ENCODE measurements at places on chromosomes 5 and 9.

GRCh38 chr5:39059064-39059463 lies 15.1 kb downstream of the RICTOR start:
- DNase-seq = no peak

DNA sequence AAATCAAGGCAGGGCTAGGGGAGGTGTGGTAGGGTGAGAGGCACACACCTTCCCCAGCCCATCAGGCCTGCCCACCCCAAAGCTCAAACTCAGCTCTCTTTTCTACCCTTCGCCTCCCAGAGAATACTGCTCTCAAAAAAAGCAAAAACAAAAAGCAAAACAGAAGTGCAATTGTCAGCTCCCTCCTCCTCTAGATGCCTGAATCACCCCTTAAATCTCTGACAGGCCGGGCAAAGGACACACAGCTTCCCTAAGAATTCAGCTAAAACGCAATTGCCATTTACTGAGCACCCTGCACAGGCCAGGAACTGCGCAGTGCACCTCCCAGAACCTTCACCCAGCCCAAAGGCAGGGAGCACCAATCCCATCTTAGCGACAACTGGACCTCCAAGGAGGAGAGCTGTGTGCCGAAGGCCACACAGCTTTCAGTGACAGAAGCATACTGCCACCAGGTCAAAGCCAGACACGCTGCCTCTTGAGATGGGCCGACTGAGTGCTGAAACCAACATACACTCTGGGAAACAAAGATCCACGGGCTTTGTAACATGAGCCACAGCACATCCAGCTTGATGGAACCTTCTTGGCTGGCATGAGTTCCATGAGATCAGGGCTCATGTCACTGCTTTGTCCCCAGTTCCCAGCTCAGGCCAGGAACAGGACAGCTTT lies 53.4 kb upstream of the STXBP1 start:
- DNase-seq = no peak

GRCh38 chr5:142537938-142538337 lies 148.0 kb downstream of the FGF1 start:
- no peak for DNase-seq

DNA sequence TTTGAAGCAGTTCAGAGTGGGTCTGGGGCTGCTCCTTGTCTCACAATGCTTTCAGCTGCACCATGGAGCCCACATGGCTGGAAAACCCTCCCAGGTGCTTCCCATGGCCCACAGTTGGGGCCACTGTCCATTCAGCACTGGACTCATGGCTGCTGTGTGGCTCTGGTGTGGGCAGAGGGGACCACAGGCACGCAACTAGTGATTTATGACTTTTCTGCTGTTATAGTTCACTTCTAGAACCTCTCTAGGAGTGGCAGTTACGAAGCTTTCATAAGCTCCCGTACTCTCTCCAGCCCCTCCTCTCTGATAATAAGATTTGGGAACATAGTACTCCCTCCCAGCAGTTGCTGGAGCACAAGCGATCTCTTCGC lies 29.0 kb downstream of the GLRA1 start:
- DNase-seq = no peak

GRCh38 chr5:143311428-143311827 lies 92.1 kb downstream of the NR3C1 start:
- no peak for DNase-seq

GRCh38 chr5:116824751-116825438 lies 250.3 kb upstream of the SEMA6A start:
- DNase-seq = no peak

DNA sequence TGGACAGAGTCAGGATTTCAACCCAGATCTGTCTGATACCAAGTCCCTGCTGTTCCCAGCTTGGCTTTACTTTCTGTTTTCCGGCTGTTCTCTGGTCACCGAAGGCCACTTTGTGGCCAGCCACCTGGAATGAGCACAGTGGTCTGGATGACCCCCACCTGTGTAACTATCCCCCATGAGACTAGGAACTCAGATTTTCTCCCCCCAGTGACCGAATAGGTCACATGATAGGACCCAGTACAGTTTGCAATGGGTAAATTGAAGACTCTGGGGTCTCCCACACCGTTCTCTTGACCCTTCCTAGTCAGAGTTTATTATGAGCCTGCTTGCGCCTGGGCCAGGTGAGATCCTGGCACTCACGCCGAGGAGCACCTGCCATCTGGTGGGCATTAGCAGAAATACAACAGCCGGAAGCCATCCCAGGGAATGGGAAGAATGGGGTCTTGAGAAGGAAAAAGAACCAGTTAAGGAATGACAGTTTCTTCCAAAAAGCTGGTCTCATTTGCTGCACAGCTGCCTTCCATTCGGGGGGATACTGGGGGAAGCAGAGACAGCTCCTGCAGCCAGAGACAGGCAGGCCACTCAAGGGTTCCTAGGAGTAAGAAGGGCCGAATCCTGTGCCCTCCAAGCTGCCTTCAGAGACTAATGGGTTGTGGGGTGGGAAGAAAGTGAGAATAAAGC lies 7.1 kb downstream of the PHYHD1 start:
- peak; percentile 27 for DNase-seq

GRCh38 chr9:121718501-121718900 lies 67.1 kb downstream of the DAB2IP start:
- DNase-seq = no peak

GRCh38 chr9:133247632-133248031 lies 27.4 kb downstream of the ABO start:
- DNase-seq = no peak

- DNase-seq = no peak
Observed at GRCh38 chr5:82982846-82983245, 94.3 kb downstream of the TMEM167A start.

DNA sequence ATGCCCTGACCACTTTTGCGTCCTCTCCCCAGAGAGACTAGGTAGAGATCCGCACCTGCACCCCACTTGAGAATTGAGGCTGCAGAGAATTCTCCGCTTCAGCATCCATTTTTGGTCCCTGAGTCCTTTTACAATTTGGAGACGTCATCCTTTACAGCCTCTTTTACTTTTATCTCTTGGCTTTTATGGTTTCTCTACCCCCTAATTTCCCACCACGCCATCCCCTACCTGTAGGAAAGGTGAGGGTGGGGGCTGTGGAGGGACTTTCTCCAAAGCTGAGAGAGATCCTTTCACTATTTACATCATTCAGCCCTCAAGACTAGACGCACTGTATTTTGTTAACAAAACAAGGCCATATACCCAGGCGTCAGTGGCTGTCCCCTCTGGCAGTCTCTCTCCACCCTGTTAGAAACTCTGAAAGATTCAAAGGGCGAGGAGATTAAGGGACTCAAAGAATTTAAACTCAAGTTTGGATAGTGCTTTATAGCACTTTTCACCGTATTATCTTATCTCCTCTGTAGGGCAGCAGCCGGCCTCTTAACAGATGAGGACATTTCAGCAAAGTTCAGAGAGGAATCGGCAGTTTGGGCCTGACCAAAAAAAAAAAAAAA lies 1.7 kb downstream of the MSX2 start:
- no peak for DNase-seq

- DNase-seq = no peak
Observed at GRCh38 chr9:86721843-86722705, 225.2 kb downstream of the GAS1 start.

DNA sequence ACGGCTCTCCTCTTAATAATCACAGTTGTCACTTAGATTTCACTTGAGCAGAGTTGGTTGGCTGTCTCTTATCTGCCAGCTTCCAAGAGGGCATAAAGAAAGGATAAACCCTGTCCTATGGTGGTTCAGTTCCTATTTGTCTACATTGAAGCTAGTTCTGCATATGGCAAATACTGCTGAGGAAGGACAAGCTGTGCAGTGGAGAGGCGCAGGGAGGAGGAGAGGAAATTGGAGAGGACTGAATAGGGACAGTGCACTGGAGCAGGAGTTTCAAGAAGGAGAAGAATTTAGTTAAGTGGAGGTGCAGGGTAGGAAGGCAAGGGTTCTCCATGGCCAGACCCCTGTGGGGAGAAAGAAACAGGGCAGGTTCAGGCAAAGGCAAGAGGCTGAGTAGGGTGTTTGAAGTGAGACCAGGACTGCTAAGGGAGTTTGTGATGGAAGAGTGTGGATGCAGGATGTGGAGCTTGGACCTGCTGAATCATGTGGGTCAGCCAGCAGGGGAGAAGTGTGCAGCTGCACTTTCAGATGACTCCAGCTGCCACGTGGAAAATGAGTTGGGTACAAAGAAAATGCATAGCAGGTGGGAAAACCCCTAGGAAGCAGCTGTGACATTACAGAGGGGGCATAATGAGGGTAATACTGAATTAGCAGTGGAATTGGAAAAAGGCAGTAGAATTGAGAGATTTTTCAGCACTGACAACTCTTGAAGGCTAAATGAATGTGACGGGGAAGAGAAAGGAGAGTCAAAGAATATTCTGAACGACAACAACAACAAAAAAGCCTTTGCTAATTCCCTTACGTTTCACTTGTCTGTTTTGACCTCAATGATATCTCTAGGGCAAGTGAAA lies 66.8 kb downstream of the MAMDC2 start:
- DNase-seq = no peak

GRCh38 chr5:135813758-135814157 lies 20.7 kb upstream of the SLC25A48 start:
- DNase-seq = no peak

DNA sequence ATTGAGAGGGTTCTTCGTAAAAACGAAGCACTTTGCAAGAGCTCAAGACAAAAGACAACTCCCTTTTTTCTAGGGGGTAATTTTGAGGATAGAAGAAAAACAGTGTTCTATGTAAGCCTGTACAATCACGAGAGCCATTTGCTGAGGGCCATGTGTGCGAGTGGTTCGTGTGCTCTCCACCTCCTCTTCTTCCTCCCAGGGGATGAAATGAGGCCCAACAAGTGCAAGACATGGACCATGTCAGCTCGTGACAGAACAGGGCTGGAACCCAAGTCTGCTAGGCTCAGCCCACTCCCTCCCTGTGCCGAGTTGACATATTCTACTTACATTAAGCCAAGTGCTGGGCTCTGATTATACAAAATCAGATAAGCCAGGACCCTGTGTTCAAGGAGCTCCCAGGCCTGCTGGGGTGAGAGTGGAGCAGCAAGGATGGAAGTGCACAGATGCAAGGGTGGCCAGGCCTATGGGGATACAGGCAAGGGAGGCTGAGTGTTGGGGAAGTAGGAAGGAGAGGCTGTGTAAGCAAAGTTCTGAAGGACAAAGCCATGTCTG lies 97.9 kb upstream of the MSX2 start:
- no peak for DNase-seq

DNA sequence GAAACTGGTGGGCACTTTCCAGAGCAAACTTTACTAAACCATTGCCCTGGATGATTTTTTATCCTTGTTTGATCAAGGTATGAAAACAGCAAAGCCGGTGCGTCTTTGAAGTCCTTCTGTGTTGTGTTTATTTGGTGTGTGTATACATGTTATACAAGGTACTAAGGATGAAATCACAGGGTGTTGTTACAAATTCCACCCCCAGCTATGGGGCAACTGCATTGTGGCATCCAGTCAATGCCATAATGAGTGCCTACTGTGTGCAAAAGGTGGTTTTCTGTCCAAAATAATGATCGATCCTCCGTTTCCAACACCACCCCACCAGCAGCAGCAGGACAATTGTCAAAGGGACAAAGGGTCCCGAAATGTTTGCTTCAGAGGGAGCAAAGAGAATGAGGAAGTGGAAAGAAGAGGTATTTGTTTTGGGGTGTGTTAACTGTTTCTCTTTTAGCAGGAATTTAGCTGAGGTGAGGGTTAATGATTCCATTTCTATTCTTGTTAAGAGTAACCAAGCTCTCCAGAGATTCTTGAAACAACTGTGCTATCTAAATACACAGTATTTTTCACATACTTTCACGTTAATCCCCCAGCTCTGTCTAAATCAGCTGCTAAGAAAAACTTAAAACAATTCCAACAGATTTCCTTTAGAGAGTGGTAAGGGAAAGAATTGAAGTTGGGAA lies 568.7 kb upstream of the KLF4 start:
- DNase-seq = no peak

- no peak for DNase-seq
Observed at GRCh38 chr5:111337133-111337532, 112.9 kb downstream of the CAMK4 start.

- no peak for DNase-seq
Observed at GRCh38 chr5:23506329-23507236, 826 bp upstream of the PRDM9 start.

DNA sequence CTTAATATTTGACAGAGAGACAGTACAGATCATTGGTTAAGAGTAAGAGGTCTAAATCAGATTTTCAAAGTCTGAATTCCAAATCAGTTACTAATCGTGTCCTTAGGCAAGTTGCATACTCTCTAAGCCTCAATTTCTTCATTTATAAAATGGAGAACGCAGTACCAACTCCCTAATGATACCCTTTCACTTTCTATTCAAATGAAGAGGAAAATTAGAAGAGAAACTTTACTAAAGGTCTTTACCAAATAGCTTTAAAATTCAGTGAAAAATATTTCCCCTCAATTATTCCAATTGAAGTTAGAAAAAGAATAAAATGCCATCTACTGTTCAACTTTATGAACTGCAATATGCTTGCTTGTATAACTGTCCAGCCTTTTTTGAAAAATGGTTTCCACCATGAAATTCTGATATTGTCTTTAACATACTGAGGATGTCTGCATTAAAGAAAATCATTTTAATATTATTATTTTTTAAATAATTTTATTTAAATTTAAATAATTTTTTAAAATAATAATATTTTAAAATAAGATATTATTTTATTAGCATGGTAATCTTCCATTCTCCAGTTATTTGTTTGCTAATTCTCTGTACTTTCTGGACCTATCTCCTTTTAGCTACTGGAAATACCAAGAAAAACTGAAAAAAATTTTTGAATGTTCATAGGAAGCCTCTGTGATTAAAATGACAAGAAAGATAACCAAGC lies 36.0 kb downstream of the POC5 start:
- no peak for DNase-seq

DNA sequence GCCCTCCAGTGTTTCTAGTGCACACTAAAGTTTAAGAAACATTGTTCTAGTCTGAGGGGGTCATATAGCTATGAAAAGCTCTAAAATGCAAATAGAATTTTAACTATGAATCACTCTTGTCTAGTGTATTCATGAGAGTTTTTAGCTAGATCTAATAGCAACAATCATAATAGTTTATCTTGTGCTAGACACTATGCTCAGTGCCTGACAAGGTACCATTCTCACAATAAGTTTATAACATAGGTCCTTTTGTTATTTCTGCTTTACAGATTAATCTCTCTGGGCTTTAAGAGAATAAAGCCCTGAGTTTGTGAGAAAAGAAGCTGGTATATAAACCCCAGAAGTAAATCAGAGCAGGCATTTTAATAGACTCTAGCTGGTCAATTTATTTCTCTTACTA lies 2120.7 kb downstream of the MAT2B start:
- DNase-seq = no peak

- DNase-seq = no peak
Observed at GRCh38 chr9:85569988-85570387, 171.8 kb downstream of the AGTPBP1 start.
